ENCODE measurements at places on chromosomes 2 and 18.

DNA sequence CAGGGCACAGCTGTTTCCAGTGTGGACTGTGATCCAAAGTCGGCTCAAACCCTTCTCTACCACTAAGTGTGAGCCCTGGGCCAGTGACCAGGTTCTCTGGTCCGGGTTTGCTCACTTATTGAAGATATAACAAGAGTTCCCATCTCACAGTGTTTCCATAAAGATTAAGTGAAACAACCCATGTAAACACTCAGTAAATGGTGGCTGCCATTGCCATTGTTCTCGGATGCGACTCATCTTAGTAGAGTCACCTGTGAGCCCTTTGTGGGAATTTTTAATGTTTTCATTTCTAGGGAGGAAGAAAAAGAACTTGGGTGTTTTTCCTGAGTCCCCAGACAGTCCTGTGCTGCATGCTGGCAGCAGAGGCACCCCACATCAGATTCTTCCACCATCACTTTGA, 53.4 kb downstream of the TPGS2 start:
- DNase-seq, result no peak

DNA sequence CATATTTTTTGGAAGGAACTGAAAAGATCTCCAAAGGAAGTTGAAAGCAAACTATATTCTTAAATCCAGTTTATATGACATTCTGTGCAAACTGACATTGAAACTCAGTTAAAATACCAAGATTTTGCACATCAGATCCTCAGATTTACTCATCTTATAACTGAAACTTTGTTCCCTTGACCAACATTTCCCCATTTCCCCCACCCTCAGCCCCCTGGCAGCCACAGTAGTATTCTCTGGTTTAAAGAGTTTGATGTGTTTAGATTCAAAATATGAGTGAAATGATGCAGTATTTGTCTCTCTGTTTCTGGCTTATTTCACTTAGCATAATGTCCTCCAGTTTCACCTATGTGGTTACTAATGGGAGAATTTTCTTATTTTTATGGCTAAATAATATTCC, 99.2 kb upstream of the ITGA4 start:
- no peak for DNase-seq

GRCh38 chr2:157536815-157537214, 91.8 kb downstream of the ACVR1C start:
- no peak for DNase-seq

DNA sequence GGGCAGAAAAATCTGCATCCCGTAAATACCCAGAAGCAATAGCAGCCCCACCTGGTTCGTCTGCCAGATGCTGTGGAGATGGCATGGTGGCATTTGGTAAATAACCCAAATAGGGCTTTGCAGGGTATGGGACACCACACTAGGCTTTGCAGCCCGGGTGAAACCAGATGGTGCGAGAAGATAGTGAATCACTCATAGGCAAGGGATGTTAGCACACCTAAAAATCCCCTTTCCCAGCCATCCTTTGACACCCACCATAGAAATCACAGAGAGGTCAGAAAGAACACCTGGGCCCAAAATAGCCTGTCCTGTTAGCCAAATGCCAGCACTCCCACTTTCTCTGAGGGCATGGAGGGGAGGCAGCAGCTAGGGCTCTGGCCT, 47.6 kb downstream of the BCL11A start:
- no peak for DNase-seq

DNA sequence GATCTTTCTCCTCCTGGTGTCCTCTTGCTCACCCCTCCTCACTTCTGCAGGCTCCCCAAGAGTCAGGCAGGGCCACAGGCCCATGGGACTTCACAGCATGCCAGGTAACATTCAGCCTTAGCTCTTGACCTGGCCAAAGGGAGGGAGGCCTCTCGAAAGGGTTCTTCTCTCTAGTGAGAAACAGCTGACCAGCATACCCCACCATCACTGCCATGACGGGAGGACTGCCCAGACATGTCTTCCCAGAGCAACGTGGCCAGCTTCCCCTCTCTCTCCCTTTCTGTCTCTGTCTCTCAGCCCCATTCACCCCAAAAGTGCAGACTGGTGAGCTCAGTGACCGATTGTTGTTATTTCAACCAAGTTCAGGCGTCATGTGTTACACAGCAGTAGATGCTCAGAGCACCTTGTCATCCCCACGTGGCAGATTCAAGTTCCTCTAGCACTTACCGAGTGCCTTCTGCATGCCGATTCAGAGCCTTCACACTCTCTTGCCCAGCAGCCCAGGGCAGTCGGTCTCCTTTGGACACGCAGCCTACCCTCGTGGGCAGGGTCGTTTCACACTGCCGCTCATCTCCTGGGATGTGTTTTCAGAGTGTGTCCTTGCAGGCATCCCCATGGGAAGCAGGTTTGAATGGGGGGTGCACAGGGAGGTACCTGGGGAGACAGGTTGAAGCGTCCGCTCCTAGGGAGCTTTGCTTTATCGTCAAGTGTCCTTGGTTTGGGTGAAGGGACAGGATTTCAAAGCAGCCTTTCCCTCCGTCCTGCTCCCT, 259.9 kb downstream of the NDUFA10 start:
- DNase-seq, result no peak

DNA sequence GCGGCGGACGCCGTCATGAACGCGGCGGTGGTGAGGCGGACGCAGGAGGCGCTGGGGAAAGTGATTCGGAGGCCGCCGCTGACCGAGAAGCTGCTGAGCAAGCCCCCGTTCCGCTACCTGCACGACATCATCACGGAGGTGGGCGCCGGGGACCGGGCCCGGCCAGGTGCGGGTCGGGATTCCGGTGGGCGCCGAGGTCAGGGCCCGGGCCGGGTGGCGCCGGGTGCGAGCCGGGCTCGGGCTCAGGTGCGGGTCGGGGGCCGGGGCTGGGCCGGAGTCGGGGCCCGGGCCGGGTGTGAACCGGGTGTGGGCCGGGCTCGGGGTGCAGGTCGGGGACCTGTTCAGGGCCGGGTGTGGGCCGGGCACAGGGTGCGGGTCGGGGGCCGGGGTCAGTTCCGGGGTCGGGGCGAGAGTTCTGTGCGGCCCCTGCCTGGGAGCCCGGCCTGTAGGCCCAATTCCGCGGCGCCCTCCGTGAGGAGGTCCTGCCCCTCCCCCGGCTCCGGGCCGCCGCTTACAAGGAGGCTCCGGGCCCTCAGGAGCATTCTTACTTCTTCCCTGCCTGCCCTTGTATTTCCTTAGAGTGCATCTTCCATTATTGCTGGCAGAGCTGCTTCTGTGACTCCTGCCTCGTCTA, 447 bp downstream of the TRAF3IP1 start:
- no peak for DNase-seq

- DNase-seq, result peak; percentile 29
Measured at GRCh38 chr2:209331291-209331844, 92.5 kb upstream of the MAP2 start.

DNA sequence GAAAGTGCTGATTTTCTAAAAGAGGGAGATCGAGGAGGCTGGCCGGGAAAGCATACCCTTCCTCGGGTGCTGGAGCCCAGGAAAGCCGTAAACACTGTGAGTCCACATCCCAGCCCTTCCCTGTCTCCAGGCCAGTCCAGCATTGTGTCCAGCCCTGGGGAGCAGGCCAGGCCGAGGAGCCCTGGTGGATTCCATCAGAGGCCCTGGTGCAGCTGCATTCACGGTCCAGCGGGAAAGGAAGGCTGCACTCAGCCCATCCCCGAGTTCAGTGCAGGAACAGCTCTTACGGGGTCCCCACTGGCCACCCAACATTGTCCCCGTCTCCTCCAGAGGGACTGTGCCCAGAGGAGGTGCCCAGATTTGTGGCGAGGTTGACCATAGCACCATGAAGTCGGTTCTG, 218.6 kb downstream of the KLHL29 start:
- no peak for DNase-seq

DNA sequence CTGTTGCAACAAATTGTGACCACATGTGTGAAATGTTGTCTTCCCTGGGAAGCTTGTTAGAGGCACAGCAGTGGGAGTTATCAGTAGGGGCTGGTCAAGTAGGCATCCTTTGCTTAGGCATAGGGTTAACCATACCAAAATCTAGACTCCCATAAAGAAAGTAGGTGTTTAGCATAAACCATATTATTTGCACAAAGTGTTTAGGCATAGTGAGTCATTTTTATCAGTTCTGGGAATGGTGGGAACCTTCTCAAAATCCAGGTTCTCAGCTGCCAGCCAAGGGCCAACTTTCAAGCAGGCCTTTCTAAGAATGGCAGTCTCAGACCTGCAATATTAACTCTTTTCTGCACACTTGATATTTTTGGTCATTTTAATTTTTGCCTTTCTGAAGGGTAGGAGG, 88.5 kb downstream of the RAB3GAP1 start:
- DNase-seq, result no peak

DNA sequence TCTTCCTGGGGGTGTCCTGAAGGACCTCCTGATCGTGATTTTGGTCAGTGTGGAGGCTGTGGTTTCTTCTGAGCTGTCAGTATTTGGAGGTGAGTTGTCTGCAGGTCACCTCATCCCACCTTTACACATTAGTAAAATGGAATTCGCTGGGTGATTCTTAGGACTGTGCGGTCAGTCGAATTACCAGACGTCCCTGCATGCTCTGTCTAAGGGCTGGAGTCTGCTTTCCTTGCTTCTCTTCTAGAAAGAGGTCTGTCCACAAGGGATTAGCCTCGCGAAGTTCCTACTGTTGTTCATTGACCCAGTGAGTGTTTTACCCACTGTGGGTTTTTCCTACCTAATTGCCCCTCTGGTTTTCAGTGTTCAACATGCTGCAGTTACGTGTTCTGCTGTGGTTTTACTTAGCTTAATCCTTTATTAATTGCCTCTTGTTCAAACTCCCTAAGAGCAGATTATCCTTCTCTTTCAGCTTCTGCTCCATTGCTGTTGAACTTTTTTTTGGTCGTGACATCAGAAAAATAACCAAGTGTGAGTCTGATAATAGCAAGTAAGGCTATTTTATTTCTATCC, 183.4 kb downstream of the NEDD4L start:
- no peak for DNase-seq

DNA sequence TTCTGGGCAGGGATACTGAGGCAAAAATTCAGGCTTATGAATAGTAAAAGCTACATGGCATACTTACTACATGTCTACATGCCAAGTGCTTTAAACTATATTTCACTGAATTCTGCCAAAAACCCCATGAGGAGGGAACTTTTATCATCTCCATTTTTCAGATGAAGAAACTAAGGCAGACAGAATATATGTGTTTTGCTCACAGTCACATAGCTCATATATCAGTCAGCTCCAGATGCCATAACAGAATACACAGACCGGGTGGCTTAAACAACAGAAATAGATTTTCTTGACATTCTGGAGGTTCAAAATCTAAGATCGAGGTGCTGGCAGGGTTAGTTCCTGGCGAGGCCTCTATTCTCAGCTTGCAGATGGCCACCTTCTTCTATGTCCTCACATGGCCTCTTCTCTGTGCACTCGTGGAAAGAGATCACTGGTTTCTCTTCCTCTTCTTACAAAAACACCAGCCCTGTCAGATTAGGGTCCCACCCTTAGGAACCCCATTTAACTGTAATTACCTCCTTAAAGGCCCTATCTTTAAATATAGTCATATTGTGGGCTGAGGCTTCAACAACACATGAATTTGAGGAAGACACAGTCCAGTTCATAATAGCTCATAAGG, 27.1 kb upstream of the CREB1 start:
- no peak for DNase-seq

GRCh38 chr2:147045113-147045512, 799.7 kb upstream of the ACVR2A start:
- DNase-seq, result no peak

- no peak for DNase-seq
Measured at GRCh38 chr2:240423788-240424191, 11.7 kb upstream of the GPC1 start.

DNA sequence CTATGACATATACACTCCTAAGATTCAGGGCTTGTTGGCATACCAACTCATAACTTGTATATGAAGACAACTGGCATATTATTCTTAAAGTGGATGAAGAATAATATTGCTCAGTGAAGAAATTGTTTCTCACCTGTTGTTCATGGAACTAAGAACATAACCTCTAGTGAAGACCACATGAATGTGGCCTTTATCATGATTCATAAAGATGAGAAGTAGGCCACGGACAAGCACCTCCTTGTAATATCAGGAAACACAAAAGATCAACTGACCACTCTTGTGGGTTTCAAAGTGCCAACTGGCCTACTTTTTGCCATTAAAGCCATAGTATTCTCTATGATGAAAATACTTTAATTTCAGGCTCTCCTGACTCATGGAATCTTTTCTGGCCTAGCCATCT, 407.4 kb downstream of the GRB14 start:
- DNase-seq, result no peak

GRCh38 chr2:54966837-54967236, 83.4 kb downstream of the RTN4 start:
- DNase-seq, result no peak

DNA sequence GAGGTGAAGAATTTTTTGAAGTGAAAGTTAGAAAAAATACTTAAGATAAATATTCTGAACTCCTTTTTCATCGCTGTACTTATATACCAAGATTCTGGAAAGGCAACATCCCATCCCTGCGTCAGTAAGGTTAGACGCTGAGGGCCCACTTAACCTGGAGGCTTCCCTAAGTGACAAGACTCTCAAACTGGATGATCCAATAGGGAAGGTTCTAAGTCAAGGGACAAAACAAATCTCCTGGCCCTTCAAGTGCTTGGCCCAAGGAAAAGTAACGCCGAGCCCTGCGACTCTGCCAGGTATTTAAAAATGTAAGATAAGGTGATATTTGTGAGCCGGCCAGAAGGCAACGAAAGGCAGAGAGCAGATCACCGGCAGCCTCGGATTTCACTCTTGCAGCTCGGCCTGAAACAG, 1.3 kb downstream of the STK39 start:
- DNase-seq, result no peak

DNA sequence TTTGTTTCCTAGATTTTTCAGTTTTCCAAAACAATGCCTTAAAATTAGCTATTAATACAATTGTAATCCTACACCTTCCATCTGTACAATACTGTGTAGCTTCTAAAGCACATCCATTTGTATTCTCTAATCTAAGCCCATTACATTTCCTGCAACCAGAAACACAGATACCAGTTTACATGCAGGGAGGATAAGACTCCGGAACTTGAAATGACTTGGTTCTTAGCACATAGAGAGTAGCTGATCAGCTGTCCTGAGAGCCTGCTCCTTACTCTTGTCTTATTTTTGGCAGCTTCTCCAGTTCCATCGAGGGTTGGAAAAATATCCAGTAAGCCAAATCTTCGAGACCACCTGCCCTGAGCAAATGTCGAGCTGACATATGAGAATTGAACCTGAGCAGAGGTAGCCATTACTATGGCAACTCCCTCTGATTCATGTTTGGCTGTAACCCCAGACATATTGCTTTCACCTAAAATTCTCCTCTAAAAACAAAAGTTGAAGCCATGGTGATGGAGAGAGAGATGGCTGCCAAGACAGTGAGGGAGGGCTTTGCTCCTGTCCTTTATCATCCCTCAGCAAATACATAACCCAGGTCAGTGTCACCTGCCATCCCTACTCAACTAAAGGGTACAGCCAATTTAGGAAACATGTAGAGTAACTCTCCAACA, 542.8 kb downstream of the IRS1 start:
- no peak for DNase-seq

GRCh38 chr2:160156100-160156499, 44.0 kb downstream of the ITGB6 start:
- no peak for DNase-seq
